Bone marrow (tissue), 2 donors: ENCODE measurements at places on chromosomes 2 and 18.

DNA sequence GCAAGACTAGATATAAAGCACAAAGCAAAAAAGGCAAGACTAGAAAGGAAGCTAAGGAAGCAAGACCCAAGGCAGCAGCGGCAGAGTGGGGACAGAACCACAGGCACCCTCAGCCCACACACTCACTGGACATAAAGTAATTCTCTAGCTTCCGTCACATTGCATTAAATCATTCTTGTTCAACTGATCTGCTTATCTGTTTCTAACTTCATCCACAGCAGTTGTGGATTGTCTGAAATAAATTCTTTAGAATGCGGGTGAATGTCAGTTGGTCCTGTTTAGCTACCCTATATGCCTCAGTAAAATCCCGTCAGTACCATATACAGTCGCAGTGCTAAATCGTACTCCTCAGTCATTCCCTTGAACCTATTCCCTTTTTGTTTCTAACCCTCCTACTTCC, 183.2 kb upstream of the SLC39A10 start:
- DNase-seq, result no peak

DNA sequence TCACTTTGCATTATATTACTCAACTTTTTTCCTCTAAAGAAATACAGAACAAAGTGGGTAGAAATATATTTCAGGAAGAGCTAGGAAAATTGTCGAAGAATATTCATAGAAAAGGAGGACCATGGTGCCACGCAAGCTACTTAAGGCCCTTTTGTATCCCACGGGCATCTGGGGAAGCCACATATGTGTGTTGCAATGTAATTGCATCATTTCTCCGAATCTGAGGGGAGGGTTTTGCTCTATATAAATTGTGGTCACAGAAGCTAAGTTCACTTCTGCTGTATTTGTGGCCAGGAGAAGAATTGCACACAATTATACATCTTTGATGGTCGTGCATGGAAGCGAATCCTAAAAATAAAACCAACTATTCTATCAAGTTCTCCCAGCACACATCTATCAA, 360.3 kb downstream of the IRS1 start:
- no peak for DNase-seq

DNA sequence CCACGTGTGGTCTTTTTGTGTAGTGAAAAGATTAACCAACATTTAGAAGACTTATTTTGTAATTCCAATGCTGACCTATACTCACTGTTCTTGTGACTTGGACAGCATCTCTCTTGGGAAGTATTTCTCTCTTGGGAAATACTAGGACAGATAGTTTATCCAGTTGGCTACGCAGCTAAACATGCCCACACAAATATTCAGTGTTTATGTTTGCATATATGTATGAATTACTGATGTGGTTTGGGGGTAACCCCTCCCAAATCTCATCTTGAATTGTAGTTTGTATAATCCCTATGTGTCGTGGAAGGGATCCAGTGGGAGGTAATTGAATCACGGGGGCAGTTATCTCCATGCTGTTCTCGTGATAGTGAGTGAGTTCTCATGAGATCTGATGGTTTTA, 2062.3 kb upstream of the CELF4 start:
- DNase-seq, result no peak

GRCh38 chr2:71965530-71965929, 182.1 kb downstream of the CYP26B1 start:
- DNase-seq, result no peak
